Stimulated activated CD8-positive, alpha-beta memory T cell treated with anti-CD3 and anti-CD28 coated beads, Interleukin-15, amount 100 ng/mL, for 48 hours (primary cell): ENCODE measurements at places on chromosomes 3 and 15.

DNA sequence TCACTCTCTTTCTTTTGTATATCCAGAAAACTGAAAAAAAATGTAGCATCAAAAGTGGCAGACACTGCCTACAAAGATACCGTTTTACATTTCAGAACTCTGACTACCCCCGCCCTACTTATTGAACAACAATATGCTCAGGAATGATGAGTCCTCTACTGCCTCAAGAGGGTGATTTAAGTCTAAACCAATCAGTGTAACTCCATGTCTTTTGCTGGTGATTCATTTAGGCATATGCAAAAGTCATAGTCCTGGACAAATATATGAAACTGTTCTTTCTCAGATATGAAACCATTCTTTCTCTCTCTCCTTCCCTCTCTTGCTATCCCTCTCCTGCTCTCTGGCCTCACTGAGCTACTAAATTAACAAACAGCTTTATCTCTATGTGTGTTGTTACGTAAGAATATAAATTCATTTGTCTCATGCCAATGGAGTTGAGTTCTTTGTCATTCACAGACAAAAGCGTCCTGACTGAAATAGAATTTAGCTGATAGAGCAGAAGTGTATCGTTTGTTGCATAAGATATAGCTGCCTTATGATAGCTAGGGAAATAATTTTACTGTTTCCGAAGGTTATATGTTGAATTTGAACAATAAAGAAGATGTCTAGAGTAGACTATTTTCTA, 133.7 kb upstream of the OSTN start:
- no peak for DNase-seq

GRCh38 chr15:99430881-99431401, 134.8 kb upstream of the MEF2A start:
- DNase-seq = no peak

- no peak for DNase-seq
Measured at GRCh38 chr3:60131618-60132017, 1081.8 kb upstream of the CFAP20DC start.

DNA sequence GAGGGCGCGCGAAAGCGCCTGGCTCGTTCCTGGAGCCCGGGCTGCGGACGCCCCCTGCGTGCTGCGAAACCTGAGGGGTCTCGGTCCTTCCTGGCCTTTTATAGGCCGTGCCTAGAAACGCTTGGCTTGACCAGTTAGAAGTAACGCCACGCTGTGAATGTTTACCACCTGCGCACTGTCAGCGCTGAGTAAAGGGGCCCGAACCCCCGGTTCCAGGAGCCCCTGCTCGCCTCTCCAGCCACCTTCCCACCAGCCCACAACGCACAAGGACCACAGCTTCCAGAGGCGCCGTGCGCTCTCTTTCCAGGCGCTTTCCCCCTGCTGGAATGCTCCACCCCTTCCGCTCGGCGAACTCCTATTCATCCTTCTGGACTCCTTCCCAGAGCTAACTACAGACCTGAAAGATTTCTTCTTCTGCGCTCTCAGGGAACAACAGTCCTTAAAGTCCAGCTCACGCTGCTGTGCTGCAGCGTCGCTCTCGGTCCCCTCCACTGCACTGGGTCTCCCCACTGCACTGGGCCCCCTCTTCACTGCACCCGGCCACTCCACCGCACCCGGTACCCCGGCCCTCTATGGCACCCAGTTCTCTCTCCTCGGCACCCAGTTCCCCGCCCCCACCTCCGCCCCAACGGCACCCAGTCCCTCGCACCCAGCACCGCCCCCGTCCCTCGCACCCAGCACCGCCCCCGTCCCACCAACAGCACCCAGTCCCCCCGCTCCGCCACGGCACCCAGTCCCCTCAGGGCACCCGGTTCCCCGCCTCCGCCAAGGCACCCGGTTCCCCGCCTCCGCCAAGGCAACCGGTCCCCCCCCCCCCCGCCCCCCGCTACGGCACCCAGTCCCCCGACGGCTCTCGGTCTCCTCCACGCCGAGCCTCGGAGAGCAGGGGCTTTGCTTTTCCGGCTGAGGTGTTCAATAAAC, 69.8 kb downstream of the SQOR start:
- DNase-seq = no peak

DNA sequence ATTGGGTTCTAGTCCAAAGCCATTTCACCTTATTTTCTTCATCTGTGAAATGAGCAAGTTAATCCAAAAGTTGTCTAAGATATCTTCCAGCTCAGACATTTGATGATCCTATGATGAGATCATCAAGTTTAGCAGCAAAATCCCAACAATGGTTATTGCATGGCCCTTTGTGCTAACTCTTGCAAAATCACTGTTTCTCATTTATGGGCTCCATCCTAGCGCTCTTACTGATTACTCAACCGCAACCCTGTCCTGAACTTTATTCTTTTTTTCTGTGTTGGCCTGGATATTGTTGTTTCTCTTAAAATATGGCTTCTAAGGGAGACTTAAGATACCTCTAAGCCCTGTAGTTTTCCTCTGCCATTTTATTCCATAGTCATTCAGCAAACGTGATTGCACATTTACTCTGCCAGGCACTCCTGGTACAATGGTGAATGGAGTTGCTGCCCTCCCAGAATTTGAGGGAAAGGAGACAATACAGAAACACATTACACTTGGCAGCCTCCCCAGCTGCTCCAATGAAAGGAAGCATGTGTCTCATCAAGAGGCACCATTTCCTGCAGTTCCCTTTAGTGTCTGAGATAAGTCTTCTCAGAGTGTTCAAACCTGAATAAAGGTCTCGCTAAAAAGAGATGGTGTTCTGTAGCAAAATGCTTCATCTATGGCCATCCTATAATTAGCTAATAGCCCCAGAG, 4.4 kb downstream of the GXYLT2 start:
- DNase-seq = no peak

GRCh38 chr15:93656041-93656440, 567.0 kb upstream of the RGMA start:
- no peak for DNase-seq

GRCh38 chr15:40252141-40252437, 13.2 kb downstream of the PAK6 start:
- no peak for DNase-seq

DNA sequence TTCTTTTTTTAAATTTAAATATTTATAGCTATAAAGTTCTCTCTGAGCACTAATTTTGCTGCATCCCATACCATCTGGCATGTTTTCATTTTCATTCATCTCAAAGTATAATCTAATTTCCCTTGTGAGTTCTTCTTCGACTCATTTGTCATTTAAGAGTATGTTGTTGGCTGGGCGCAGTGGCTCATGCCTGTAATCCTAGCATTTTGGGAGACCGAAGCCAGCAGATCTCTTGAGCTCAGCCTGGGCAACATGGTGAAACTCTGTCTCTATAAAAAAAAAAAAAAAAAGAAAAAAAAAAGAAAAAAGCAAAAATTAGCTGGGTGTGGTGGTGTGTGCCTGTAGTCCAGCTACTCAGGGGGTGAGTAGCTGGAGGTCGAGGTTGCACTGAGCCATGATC, 34.8 kb downstream of the MAP1A start:
- no peak for DNase-seq

DNA sequence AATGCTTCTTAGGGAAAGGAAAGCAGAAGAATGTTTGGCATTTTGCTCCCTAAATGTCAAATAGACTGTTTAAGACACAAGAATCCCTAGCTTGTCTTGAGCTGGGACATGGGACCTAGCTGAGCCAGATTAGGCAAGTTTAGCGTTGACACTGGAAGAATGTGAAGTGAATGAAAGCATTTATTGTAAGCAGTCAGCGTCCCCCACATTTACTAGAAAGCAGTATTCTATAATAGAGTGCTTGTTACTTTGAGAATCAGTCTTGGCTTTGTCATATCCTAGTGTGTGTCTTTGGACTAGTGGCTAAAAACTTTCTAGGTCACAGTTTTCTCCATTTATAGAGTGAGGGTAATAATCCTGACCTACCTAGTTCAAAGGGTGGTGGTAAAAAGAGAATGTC, 161.6 kb downstream of the ADAMTSL3 start:
- DNase-seq = no peak

DNA sequence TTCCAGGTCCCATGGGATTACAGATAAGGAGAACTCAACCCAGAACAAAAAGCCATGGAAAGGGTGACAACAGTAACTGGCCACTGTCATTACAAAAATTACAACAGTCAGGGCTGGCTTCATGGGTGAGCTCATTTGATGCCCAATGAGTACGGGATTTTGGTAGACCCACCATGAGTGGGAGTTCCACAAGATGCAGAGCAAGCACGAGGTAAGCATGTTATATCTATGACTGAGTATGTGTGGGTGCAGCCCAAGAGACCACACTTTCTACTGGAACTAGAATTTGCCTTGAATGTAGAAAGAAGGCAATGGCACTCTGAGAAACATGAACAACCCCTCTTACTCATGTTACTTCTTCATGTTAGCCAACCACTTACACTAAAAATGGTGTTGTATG, 83.3 kb downstream of the IGF2BP2 start:
- no peak for DNase-seq

- no peak for DNase-seq
Measured at GRCh38 chr3:58155838-58156237, 54.9 kb downstream of the DNASE1L3 start.

- DNase-seq = no peak
Measured at GRCh38 chr3:63528325-63529000, 124.0 kb upstream of the SNTN start.

- no peak for DNase-seq
Measured at GRCh38 chr3:116561529-116561928, 116.2 kb upstream of the LSAMP start.
